CD4-positive, alpha-beta T cell (primary cell): ENCODE measurements at places on chromosomes 7 and 10.

- DNase-seq, result no peak
Measured at GRCh38 chr7:81846398-81846797, 76.6 kb upstream of the HGF start.

DNA sequence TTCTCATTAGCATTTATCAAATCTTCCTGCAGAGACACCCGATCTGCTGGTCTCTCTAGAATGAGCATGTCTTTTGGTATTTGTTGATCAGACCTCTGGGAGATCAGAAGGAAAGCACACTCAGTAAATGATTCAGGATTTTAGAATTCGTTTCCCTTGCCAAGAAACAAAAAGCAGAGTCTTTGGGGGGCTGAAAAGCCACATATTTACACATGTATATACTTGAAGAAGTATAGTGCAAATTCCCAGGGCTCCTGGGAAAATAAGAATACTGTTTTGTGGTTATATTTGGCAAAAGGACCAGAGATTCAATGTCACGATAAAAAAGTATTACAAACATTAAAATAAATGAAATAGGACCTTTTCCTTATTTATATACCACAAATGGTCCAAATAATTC, 100.2 kb downstream of the AGMO start:
- DNase-seq, result no peak

- DNase-seq, result no peak
Measured at GRCh38 chr7:113404245-113404644, 285.9 kb upstream of the SMIM30 start.

- no peak for DNase-seq
Measured at GRCh38 chr10:96857301-96858012, 25.4 kb downstream of the LCOR start.
